ENCODE measurements at places on chromosomes 5 and 9. TPM values are rescaled to one million over a fixed set of nuclear protein-coding genes. Genes with fewer than 3 reads are reported as not detected.

The PROB1 gene
- total RNA-seq, result 3.1 TPM

The CCDC192 gene
- not detected for total RNA-seq

The PLAC8L1 gene
- total RNA-seq, result not detected

The ORM2 gene
- not detected for total RNA-seq

The LHX2 gene
- not detected for total RNA-seq

The BSPRY gene
- 0.13 TPM for total RNA-seq

The RC3H2 gene
- total RNA-seq, result 29.3 TPM

Measured in mesangial cell (primary cell).